Fibroblast of skin of abdomen (primary cell): ENCODE measurements at places on chromosomes 5 and 9.
A peak's percentile ranks its signal among the peaks of the same experiment; 100 is the strongest.

- no peak for DNase-seq
Observed at GRCh38 chr5:176646707-176647029, 616 bp upstream of the TSPAN17 start.

- DNase-seq, result no peak
Observed at GRCh38 chr9:13450723-13451122, 171.2 kb upstream of the MPDZ start.

DNA sequence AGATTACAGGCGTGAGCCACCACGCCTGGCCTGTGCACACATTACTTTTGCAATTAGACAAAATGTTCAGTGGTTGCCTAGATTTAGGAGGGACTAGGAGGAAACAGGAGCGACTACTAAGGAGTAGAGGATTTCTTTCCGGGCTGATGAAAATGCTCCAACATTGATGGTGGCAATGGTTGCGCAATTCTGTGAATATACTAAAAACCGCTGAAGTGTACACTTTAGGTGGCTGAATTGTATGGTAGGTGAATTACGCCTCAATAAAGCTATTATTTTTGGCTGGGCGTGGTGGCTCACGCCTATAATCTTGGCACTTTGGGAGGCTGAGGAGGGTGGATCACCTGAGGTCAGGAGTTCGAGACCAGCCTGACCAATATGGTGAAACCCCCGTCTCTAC, 46.8 kb upstream of the STXBP1 start:
- no peak for DNase-seq

DNA sequence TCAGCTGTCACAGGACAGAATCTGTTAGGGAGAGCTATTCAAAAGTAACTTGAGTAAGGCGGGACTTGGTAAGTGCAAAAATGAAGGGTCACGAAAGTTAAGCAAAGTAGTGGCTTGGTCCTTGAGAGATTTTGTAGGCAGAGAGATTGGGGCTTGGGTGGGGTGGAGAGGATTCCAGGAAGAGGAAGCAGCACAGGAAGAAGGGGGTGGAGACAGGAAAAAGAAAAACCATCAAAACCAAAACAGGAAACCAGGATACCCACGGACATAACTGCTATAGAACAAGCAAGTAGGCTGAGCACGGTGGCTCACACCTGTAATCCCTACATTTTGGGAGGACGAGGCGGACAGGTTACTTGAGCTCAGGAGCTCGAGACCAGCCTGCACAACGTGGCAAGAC, 3.7 kb downstream of the ROPN1L start:
- no peak for DNase-seq

DNA sequence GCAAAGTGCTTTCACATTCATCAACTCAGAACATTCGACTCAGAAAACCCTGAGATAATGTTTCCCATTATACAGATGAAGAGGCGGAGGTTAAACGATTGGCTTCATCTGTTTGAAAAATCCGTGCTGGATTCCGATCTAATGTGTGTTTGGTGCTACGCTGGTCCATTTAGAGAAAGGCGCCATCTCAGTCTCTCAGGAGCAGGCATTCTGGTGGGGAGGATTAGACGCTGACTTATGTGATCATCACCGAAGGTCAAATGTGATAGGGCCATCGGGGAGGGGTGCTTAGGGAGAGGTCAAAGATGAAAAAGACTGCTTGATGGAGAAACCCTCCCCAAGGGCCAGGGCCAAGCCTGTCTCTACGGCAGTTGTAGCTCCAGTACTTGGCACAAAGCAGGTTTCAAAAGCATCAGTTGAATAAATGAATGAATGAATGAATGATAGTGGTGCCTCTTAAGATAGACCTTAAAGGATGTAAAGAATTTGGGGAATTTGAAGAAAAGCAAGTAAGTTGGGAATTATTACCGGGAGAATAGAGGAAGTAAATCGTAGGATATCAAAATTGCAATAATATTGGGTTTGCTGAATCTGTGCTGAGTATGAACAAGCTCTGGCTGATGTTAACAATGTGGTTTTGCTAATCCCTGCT, 160.6 kb upstream of the SHB start:
- no peak for DNase-seq

DNA sequence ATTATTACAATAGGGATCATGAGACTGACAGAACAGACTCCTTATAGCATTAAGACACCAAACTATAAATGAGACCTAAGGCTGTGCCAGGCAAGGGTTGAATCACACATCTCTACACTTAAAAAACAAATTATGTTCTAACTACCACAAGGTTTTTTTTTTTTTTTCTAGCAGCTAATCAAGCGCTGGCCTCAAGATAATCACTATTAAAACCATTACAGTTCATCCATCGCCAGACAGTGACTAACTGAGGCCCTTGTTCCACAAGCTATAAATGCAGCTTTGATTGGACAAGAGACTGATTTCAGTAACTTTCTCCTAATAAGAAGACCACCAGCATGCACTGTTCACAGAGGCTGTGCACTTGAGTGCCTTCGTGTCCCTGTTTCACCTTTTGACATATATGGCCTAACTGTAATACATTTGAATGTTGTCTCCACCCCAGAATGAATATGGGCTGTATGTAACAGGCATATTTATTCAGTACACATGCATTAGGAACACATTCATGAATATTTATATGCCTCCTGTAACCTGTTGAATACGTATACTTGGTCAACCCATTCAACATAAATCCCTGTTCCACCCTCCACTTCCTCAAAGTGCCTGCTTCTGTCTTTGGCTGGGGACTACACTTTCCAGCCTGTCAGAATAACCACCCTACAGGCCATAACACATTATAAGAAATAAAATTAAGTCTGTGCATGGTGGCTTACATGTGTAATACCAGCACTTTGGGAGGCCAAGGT, 22.8 kb upstream of the ZNF131 start:
- DNase-seq, result no peak

- DNase-seq, result no peak
Observed at GRCh38 chr9:2015581-2016407, 647 bp downstream of the SMARCA2 start.

- DNase-seq, result no peak
Observed at GRCh38 chr5:127565586-127566270, 48.3 kb downstream of the PRRC1 start.

- no peak for DNase-seq
Observed at GRCh38 chr9:78133751-78134150, 102.1 kb upstream of the CEP78 start.

- DNase-seq, result peak; percentile 45
Observed at GRCh38 chr9:113223963-113224362, 2.6 kb downstream of the SLC31A1 start.

GRCh38 chr5:59104400-59105127, 521.7 kb downstream of the RAB3C start:
- no peak for DNase-seq

- no peak for DNase-seq
Observed at GRCh38 chr5:5309645-5310044, 112.8 kb upstream of the ICE1 start.

DNA sequence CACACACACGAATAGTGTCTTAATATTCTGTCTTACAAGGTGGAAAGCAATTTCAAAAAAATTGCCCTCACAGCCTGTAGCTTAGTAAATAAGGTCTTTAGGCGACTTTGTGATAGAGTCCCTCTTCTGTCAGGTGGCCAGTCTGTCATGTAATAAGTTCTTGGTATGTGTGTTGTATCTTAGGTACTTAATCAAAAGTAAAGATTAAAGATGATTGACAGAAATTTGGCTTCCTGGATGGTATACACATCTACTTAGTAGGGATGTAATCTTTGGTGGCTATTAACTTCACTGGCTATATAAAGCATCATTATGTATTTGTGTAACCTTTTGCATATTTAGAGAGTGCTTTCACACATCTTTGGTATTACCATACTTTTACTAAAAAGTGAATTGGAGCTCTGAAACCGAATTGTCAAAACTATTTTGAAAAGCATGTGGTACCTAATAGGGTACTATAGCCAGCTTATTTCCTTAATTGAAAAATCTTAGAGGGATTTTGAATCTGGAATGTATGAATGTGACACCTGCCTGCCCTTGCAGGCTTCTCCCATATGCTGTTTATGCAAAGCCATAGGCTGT, 3.4 kb downstream of the G3BP1 start:
- DNase-seq, result no peak

GRCh38 chr9:85392260-85392659, 349.5 kb downstream of the AGTPBP1 start:
- peak; percentile 25 for DNase-seq

DNA sequence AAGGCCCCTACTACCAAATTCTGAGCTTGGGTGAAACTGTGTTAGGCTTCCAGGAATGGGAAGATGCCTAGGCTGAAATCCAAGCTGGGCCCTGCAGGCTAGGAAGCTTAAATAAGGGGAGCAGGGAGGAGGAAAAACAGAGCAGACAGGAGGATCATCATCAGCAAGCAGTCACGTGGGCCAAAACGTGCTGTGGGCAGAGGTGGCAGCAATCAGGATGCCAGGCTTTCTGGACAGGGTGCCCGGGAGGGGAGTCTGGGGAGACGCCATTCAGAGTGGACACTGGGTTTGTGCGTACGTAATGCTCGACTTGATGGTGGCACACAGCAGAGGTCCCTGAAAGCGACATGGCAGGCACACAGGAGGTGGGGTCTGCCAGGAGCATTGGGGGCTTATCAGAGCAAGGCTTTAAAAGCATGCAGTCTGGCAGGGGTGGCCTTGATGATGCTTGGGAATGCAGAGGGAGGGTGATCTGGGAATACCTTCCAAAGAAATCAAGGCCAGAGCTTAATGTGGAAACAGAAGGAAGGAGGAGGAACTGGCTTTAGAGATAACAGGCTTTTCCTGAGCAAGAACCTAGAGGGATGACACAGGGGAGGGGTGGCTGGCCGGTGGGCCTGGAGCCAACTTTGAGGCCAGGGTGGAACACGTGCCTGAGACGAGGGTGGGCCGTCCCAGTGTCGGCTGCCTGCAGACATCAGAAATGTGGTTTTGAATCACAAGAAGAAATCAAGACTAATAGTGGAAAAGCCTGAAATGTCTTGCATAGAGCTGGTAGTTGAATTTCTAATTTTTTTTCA, 212.5 kb downstream of the GADD45G start:
- no peak for DNase-seq

DNA sequence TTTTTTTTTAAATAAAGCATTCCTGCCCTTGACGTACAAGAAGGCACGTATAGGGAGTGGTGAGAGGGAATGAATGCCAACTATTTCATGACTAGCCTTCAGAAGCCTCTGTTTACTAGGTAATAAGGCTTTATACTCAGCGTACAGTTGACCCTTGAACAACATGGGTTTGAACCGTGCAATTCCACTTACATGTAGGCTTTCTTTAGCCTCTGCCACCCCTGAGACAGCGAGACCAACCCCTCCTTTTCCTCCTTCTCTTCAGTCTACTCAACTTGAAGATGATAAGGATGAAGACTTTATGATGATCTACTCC, 22.5 kb downstream of the CDC42SE2 start:
- no peak for DNase-seq
